ENCODE measurements at places on chromosomes 1 and 21.
A peak's percentile ranks its signal among the peaks of the same experiment; 100 is the strongest.

DNA sequence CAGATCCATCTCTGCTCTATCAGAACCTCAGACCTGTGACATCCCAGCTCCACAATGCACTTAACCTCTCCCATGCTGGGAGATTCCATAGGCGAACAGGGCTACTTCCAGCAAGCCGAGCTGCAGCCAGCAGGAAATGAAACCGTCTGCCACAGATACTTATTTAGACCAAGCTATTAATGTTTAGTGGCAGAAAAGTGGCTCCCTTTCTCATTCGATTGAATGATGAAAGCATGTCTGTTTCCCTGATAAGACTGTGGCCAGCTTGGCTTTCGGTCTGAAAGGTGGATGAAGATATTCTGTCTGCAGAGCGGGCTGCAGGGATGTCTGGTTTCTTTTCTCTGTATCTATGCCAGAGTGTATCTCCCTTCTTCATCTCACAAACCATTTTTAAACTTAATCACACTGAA is 146.4 kb downstream of the GREM2 start:
- no peaks in the 10 kb centered on the region for H3K27me3 ChIP-seq
- DNase-seq = no peak
- no peak overlapping the region for H3K4me3 ChIP-seq
- no peaks in the 10 kb centered on the region for H3K4me1 ChIP-seq
- H3K36me3 ChIP-seq = no peaks in the 10 kb centered on the region
- no peak overlapping the region for H3K27ac ChIP-seq

DNA sequence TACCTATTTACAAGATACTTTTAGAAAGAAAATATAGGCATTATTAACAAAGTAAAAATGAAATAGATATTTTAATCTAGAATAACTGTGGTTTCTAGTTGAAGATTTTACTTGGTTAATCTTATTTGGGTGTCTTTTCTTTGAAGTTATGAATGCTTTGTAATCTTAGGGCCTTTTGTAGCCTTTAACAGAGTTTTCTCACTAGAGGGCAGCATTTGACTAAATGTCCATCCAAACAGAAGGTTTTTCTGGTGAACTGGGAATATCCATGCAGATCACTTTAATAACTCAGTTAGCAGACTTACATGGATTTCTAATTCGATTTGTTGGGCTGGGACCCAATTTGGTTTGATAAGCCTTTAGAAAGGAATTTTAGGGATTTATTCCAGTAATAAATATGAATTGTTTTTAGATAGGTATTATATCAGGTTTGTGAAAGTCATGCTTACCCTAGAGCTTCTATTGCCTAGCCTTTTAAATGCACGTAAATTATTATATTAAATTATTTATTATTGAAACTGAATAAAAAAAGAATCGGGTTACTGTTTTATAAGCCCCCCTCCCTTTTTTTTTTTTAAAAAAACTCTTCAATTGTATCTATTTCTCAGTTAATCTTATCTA is 119.7 kb downstream of the ZNF326 start:
- no peak overlapping the region for H3K4me3 ChIP-seq
- DNase-seq = no peak
- no peak overlapping the region for H3K27ac ChIP-seq
- H3K27me3 ChIP-seq = peaks cover 22% of the 10 kb centered on the region
- no peaks in the 10 kb centered on the region for H3K4me1 ChIP-seq
- no peaks in the 10 kb centered on the region for H3K36me3 ChIP-seq

DNA sequence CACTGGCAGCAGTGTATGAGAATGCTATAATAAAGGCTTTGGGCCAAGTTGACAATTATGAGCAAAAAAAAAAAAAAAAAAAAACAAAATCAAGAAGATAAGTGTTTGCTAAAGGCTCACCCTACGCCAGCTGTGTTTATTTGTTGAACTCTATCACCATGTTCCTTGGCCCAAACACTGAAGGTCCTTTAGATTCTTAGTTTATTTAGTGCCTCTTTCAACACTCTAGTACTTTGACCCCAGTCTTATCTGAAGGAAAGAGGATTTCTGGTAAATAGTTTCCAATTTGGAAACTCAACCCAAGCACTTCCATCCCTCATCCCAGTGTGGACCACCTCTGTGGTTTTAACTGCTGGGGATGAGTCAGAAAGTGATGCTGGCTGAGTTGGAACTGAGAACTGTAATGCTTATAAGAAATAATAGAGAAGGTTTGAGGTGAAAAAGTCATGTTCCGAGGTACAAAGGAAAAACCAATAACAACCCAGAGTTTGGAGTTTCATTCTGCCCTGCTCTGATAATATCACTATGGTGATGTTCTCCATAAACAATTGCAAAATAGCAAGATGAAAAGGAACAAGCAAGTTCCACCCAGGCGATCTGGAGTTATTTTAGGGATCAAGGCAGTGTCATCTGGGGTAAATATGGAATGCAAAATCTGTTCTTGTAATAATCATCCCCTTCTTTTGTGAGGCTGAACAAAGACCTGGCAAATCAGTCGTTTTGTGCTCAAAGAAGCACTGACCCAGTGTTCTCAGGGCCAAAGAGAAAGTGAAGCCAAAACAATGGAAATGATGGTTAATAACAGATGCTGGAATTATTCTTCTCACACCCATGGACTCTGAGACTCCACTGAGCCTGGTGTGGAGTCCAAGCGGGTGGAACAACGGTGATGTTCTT is 19.7 kb upstream of the CAPZB start:
- no peak overlapping the region for H3K27ac ChIP-seq
- H3K4me1 ChIP-seq = peaks cover 31% of the 10 kb centered on the region
- peaks cover 2% of the 10 kb centered on the region for H3K36me3 ChIP-seq
- H3K27me3 ChIP-seq = no peaks in the 10 kb centered on the region
- H3K4me3 ChIP-seq = no peak overlapping the region
- no peak for DNase-seq

DNA sequence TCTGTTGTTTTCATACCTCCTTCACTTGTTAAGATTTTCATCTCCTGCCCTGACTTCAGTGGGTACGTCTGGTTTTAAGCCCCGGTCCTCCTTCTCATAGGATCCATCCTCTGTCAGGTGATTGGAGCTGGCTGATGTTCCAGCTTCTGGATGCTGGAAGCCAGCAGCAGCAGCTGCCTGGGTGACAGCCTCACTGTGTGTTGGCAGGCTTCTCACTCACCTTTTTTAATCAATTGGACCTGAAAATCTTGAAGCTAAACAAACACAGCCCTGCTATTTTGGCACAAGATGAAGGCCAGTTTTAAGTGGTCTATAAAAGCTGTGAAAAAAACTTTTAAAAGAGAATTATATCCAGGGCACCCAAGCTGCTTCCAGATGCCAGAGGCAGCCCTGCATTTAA is 181.0 kb downstream of the DISC1 start:
- no peaks in the 10 kb centered on the region for H3K4me1 ChIP-seq
- H3K27me3 ChIP-seq = no peaks in the 10 kb centered on the region
- no peak overlapping the region for H3K4me3 ChIP-seq
- no peaks in the 10 kb centered on the region for H3K36me3 ChIP-seq
- no peak overlapping the region for H3K27ac ChIP-seq
- no peak for DNase-seq

DNA sequence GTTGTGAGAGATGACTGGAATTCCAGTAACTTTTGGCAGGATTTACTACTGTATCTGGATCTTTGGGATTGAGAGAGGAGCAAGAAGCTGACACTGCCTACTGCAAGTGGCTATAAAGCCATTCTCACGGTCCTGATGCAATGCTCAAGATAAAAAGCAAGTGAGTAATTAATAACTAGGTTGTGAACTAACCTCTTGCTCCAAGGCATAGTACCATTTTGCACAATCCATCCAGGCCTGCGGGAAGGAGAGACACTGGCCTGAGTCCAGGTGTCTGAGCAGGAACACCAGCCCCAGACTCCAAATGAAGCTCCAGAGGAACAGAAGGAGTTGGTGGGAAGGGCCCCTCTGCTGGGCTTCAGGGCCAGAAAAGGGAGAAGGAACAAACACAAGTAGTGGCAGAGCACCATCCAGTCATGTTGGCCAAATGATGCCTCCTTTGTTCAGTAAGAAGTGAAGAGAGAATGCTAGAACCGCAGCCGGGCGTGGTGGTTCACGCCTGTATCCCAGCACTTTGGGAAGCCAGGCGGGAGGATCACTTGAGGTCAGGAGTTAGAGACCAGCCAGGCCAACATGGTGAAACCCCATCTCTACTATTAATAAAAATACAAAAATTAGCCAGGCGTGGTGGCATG is 9.9 kb upstream of the SLC45A3 start:
- DNase-seq = no peak
- no peak overlapping the region for H3K4me3 ChIP-seq
- no peak overlapping the region for H3K27ac ChIP-seq

GRCh38 chr1:2606396-2606880 is 19.9 kb downstream of the PRXL2B start:
- H3K4me3 ChIP-seq = no peak overlapping the region
- DNase-seq = no peak
- no peaks in the 10 kb centered on the region for H3K4me1 ChIP-seq
- peaks cover 6% of the 10 kb centered on the region for H3K27me3 ChIP-seq
- no peaks in the 10 kb centered on the region for H3K36me3 ChIP-seq

- no peaks in the 10 kb centered on the region for H3K36me3 ChIP-seq
These were observed 37.3 kb upstream of the KHDRBS1 start for GRCh38 chr1:31976401-31976800.

DNA sequence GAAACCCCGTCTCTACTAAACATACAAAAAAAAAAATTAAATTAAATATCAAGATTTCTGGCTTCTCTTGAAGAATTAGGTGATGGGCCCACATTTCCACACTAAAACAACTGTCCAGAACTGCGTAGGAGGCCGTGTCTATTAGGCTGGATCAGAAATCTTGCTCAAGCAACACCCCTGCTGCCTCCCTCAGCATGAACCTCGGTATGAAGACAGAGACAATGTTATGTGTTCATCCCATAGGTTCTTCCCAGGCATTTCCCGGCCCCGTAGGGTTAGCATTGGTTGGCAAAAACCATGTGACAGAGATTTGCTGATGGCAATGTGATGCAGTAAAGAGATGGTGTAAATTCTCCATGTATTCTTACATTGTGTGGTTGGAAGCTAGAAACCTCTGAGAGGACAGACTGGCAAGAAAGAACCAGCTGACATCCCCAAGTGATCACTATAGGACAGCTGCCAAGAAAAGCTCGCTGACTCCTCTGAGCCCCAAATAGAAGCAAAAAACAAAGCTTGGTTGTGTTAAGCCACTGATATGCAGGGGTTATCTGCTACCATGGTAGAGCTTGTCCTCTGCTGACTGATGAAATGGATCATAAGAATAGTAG is 34.5 kb downstream of the EBNA1BP2 start:
- no peak for DNase-seq
- H3K27me3 ChIP-seq = peaks cover 17% of the 10 kb centered on the region
- H3K36me3 ChIP-seq = no peaks in the 10 kb centered on the region
- H3K27ac ChIP-seq = no peak overlapping the region

GRCh38 chr1:92324784-92325183 is 25.9 kb downstream of the RPAP2 start:
- H3K27ac ChIP-seq = peak overlapping the region; percentile 51
- H3K27me3 ChIP-seq = no peaks in the 10 kb centered on the region
- DNase-seq = no peak
- H3K36me3 ChIP-seq = peaks cover 78% of the 10 kb centered on the region

- no peak for DNase-seq
- H3K36me3 ChIP-seq = peaks cover 47% of the 10 kb centered on the region
- peaks cover 2% of the 10 kb centered on the region for H3K4me1 ChIP-seq
- H3K4me3 ChIP-seq = no peak overlapping the region
- no peaks in the 10 kb centered on the region for H3K27me3 ChIP-seq
These were observed 18.3 kb downstream of the SYNC start for GRCh38 chr1:32684167-32684811.

DNA sequence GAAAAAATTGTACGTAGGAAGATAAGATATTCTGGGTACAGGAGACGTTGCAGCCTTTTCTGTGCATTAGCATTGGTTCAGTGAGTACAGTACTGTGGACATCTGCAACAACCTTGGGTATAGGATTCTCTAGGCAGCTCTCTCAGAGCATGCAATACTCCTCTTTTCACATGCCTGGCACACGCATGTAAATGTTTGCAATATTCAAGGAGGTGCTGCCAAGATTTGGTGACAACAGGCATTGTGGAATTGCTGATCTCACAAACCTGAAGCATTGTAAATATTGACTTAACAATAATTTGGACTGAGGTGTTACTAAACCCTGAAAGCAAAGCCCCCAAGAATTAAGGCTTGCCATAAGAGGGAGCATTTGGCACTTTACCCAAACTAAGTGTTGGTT is 126.8 kb downstream of the GRIK1 start:
- no peak overlapping the region for H3K27ac ChIP-seq
- H3K36me3 ChIP-seq = no peaks in the 10 kb centered on the region
- DNase-seq = no peak
- no peaks in the 10 kb centered on the region for H3K27me3 ChIP-seq

DNA sequence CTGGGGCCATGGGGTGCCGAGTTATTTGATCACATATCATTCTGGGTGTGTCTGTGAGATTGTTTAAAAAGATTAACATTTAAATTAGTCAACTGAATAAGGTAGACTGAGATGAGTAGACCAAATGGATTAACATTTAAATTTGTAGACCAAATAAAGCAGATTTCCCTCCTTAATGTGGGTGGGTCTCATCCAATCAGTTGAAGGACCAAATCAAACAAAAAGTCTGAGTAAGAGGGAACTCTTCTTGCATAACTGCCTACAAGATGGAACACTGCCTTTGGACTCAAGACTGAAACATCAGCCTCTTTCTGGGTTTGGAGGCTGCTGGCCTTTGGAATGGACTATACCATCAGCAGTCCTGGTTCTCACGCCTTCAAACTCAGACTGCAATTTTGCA is 17.0 kb upstream of the SNX7 start:
- H3K27me3 ChIP-seq = no peaks in the 10 kb centered on the region
- H3K27ac ChIP-seq = no peak overlapping the region
- DNase-seq = no peak
- H3K36me3 ChIP-seq = no peaks in the 10 kb centered on the region

DNA sequence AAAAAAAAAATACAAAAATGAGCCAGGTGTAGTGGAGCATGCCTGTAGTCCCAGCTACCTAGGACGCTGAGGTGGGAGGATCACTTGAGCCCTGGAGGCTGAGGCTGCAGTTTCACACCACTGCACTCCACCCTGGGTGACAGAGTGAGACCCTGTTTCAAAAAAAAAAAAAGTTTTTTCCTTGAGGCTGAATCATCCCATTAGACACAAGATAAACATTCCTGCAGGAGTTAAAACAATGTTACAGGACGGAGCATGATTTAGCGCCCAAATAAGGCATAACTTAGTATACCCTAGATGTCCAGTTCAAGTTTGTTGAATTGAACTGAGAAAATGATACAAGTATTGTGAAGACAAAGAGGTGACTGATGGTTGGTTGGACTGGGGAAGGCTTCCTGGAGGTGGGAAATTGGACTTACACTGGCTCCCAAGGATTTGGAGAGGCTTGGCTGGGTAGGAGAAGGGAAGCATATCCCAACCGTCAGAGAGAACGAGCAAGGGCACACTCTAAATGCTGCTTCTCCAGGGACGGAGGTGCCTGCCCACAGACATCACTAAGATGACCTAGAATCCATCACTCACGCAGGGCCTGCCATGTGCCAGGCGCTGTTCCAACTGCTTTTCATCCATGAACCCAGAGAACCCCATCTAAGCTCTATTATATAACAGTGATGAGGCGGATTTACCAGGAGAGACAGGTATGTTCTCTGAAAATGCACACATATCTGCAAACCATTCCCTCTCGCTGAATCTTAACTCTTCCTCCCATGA is 610.6 kb downstream of the KIF26B start:
- no peak overlapping the region for H3K27ac ChIP-seq
- H3K4me1 ChIP-seq = no peaks in the 10 kb centered on the region
- no peaks in the 10 kb centered on the region for H3K36me3 ChIP-seq

All from T-helper 2 cell treated with Interferon-gamma antibody and Interleukin-4, amounts not matched to agents 5 μg/mL and 100 μg/mL, for 36 hours (primary cell).